ENCODE measurements at places on chromosomes 6 and 20.

DNA sequence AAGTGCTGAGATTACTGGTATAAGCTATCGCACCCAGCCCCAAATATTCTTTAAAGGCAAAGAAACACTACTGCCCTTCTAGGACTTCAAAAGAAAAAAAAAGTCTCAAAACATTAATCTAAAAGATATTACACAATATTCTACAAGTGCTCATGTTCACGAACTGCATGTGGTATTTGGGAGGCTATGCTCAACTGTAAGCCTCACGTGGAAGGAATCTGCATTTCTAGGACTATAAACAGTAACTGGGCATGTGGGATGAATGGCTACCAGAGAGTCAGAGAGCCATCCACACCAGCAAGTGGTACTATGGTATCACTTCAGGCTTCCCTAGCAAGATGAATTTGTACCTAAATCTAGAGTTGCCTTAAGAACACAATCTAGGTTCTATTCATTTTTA is 50.0 kb downstream of the FKBP5 start:
- DNase-seq: no peak

DNA sequence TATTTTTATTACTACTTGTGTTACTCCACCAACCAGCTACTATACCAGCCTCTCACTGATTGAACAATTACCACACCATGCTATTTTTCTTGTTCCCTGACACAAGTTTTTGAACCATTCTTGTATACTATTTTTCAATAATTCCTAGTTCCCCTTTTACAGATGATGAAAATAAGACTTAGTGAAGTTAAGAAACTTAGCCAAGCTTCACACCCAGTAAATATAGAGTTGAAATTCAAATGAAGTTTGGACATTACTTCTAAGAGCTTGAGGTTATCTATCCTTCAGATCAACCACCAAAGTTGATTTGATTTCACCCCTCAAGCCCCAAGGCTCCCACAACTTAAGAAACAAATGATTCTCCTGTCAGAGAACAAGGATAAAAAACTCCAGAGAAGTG is 13.1 kb upstream of the BCAS1 start:
- DNase-seq: no peak

DNA sequence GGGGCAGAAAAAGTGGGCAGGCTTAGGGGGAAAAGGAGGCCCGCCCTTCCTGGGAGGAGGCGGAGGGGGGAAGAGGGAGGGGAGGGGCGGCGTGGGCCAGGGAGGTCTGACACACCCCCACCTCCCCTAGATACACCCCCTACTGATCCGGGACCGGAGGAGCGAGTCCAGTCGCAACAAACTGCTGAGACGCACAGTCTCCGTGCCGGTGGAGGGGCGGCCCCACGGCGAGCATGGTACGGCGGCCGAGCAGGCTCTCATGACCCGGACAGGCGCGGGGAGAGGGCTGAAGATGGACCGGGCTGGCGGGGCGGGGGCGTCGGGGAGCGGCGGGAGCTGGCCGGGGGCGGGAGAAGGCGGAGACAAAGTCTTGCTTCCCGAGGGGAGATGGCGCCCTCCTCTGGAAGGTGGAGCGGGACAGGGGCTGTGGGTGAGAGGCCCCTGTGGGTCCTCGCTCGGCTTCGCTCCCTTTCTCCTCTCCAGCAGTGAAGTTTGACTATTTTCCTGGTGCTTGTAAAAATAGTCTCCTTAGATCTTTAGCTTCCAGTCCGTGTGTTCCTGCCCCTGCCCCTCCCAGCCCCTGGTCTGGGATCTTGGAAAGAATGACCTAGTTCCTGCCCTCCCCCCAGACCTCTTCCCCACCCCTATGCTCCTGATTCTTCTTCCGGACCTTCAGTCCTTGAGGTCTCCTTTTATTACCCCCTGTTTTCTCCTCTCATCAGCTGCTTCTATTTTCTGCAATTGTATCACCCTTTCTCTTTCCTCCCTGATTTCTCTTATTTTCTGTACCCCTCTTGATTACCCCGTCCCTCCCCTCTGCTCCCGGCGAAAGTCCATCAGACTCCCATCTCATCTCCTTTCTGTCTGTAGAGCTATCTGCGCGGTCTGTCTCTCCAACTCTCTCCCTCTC is 6.1 kb downstream of the SYNGAP1 start:
- peak; percentile 93 for DNase-seq

DNA sequence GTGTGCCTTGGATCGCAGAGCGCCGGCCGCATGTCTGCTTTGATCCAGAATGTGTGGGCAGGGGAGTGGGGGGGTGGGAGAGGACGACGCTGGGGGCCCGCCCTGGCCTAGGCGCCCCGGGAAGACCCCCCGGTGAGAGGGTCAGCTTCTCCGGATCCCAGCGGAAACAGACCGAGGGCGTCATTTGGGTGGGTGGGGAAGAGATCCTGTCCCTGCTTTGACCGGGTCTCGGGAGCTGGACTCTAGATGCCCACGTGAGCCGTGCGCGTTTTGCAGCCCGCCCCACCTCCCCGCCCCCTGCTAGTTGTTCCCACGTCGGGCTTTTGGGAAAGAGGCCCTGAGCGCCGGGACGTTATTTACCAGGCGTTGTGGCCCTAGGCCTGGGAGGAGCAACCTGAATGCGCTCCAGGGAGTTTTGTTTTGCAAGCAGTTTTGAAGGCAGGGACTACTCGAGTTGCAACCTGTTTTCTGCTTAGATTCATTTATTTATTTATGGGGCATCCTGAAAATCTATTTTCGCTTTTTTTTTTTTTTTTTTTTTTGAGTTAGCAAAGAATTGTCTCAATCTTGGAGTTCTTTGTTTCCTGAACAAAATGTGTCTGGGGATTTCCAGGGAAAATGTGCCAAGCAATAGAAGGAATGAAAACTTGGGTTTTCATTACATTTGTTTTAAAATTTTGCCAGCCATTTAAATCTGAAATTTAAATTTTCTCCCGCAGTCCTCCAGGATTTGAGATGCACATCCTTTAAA is 1.6 kb downstream of the DSP start:
- peak; percentile 70 for DNase-seq

DNA sequence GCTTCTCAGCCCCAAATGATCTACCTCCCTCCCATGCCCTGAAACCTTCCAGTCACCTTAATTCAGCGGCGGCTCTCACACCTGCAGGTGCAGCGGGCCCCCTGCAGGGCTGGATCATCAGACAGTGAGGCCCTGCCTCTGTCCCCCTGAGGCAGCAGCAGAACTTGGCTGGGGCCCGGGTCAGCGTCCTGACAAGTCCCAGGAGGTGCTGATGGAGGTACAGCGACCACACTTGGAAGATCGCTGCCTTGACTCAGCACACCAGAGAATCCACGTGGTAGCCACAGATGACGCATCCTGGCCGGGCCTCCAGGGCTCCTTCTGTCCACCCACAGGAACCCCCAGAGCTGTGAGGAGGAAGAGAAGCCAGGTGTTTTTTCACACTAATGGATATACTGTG is 116.4 kb upstream of the THBS2 start:
- DNase-seq: no peak

DNA sequence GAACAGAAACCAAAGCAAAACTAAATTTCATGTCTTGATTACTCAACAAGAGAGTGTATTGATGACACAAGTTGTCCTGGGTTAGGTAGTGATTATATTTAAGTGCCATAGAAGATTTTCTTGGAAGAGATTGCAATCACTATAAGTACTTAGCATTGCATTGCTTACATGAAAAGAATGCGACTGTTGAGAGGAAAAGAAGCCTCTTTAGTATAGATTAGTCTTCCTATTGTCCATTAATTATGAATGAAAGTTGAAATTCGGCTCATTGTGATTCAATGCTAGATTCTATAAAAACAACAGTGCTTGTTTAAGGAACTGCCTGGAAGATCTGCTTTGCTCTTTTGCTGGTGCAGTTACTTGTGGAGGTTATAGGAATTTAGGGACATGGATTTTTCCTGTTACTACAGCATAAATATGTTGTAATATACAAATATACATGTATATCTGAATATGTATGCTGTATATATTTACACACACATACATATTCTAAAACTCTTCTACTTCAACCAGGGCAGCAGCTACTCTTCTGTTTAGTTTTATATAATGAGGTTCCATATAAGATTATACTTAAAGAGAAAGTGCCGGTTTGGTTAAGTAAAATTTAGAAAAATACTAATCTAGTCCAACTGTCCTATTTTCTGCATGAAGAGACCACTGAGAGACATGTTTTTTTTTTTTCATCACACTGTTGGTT is 796.3 kb downstream of the KIF16B start:
- no peak for DNase-seq

DNA sequence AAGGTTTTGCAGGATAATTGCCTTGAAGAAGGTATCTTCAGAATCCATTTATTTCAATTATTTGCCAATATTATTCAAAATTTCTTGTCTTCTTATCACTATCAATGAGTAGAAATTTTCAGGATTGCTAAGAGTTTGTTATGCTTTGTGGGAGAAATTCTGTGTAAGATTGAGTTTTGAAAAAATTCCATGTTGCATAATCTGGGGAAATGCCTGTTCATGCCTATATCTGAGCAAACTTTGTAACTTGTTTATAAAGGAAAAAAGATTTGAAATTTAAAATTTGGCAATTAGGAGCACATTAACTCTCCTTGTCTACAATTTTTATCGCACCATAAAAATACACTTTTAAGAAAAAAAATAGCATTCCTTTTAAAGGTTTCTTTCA is 39.8 kb upstream of the EDN1 start:
- no peak for DNase-seq

- DNase-seq: no peak
Measured at GRCh38 chr6:35358086-35358485, 15.7 kb downstream of the PPARD start.

DNA sequence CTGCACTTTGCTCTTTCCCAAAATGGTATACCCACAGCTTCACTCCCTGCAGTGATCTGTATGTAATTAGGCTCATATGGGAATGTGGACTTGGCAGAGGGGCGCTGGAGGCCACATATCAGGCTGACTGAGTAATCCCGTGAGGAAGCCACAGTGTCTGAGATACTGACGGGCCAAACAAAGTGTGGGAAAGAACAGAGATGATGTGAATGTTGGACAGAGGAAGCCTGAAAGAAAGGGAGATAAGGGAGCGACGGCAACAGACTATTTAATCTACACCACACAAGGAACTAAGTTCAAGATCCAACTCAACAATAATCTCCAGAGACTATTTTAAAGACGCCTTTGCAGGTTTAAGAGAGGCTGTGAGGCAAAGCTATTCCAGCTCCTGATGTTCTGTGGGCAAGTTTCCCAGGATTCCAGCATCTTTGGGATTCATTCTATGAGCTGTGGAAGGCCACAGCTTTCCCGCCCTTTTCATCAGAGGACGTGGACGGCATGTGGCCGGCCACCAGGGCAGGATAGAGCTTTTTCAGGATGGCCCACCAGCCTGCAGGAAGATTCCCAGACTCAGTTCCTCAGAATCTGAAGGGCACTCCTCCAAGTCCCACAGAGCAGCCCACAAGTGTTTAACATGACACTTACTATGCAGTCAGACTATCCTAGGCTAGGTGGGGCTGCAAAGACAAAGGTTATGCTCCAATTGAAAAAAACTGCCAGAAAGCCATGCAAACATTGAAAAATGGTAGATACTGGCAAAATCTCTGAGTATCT is 237.5 kb downstream of the ATXN1 start:
- DNase-seq: no peak

DNA sequence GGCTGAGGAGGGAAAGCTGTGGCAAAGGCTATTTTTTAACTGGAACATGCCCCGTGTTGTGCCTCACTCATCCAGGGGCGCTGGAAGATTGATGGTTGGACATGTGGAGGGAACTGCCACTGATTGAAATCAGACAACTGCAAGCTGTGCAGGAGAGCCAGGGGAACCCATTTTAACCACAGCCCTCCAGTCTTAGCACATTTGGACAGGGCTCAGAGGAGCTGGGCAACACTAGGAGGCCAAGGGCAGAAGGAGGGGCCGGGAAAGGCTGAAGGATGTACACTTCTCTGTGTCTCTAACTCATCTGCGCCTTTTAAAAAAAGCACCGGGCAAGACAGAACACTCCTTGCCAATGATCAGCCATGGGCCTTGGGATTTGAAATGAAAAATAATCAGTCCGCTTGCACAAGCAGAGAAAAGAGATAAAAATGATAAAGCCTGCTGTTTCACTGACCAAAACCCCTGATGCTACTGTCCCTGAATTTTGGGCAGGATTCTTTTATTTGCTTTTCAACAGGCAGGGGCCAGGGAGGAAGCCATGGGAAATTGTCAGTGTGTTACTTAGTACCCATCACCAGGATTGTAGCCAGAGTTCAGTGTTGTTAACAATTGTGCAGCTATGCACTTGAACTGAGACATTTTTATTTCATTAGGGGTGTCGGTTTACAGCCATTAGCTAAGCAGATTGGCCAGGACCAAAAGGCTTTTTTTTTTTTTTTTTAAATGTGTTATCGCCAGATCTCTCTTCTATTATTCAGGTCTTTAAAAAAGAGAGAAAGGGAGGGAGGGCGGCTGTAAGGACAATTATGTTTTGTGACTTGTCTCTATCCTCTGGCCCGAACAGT is 109.3 kb upstream of the EYA4 start:
- DNase-seq: no peak

DNA sequence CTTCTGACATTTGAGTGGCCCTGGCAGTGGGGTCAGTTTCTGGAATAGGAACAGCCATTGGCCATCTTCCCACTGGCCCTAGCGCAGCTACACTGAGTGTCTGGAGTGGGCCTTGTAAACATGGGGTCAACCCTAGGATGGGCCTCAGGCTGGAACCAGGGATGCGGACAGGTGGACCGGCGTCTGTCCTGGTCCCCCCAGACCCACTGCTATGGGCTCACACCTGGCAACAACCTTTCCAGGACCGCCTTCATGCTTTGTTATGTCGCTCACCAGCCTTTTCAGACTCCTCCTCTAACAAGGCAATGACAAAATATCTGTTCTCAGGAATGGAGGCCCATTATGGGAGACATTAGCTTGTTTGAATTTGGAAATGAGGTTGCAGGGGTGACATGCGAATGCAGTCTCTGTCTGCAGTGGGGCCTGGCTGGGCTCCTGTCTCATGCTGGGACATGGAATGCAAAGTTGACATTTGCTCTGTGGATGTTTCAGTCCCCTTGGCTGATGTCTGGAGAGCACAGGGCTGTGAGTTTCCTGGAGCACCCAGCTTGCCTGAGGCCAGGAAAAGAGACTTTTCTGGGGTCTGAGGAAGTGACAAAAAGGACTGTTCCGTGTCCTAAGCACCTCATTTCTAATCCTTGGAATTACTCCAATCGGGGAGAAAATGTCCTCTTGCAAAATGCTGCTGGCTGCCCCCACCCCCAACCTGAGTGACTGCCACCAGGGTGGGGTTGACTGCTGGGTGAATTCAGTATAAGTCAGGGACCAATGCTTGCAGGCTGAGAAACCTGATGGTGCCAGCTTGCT is 98.7 kb upstream of the PMEPA1 start:
- DNase-seq: no peak

GRCh38 chr6:144286503-144287393 is 1.6 kb downstream of the UTRN start:
- peak; percentile 82 for DNase-seq

GRCh38 chr20:61539706-61540360 is 287.8 kb downstream of the CDH4 start:
- DNase-seq: no peak

GRCh38 chr6:52672412-52673025 is 1.6 kb downstream of the TMEM14A start:
- no peak for DNase-seq

- no peak for DNase-seq
Measured at GRCh38 chr6:89749918-89750317, 69.7 kb downstream of the MDN1 start.
